ENCODE measurements at places on chromosomes 6 and 20.

- DNase-seq = no peak
Observed at GRCh38 chr20:31811198-31811597, 8.0 kb upstream of the MYLK2 start.

DNA sequence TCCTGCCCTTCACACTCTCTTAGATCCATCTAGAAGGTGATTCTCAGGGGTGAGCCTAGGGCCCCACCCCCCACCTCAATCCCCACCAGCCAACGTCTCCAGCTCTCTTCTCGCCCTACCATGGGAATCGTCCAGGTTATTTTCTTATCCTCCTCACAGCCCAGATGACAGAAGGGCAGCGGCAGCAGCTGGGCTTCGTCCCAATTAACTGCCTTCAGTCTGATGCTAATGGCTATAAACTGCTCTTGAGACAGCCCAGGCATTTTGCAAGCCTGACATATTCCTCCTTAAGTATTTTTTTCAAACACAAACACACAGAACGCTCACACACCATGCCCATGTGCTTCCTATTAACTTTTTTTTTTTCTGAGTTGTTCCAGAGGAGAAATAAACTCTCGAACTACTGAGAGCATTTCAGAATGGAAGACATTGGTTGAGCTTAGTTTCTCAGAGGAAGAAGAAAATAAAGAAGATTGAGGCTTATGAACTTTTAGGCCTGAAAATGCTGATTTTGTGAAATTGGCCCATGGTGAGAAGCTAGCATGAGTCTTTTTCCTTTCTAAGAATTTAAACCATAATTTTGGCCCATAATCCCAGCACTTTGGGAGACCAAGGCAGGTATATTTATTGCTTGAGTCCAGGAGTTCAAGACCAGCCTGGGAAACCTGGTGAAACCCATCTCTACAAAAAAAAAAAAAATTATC lies 124.6 kb downstream of the EYA2 start:
- peak; percentile 56 for DNase-seq

- DNase-seq = no peak
Observed at GRCh38 chr6:84172080-84172479, 55.4 kb downstream of the CEP162 start.

- no peak for DNase-seq
Observed at GRCh38 chr20:49762940-49763766, 49.5 kb upstream of the B4GALT5 start.

GRCh38 chr6:3808759-3809514 lies 40.2 kb upstream of the FAM50B start:
- DNase-seq = peak; percentile 85

Data from HFF-Myc (cell line).